ENCODE measurements at places on chromosomes 1 and 21. TPM values are rescaled to one million over a fixed set of nuclear protein-coding genes. Genes with fewer than 3 reads are reported as not detected.
A peak's percentile ranks its signal among the peaks of the same experiment; 100 is the strongest.

GRCh38 chr1:67853704-67854103, 20.4 kb upstream of the GNG12 start:
- no peak for DNase-seq

DNA sequence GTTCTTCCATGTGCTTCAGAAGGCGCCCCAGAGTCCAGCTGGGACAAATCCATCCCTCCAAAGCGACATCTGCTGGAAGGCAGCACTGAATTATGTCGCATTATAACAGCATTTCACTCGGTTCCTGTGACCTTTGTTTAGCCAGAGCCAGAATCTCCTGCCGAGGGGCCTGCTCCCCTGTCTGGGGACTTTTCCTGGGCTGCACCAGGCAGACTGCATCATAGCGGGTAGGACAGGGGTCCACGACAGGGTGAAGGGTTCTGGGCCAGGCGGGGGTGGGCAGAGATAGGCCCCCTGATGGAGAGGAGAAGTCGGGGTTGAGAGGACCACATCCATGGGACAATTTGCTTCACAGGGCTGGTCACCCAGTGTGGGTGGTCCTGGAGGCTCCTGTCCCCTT, 276.9 kb downstream of the MATN1 start:
- DNase-seq = peak; percentile 72

- no peak for DNase-seq
These were observed 71.8 kb upstream of the MACF1 start for GRCh38 chr1:39132505-39133339.

Gene ALX3
- total RNA-seq = not detected

Gene C8B
- total RNA-seq = not detected

Gene SELL
- total RNA-seq = not detected

All from vagina (tissue), 2 donors.